ENCODE measurements at places on chromosomes 4 and X. TPM values are rescaled to one million over a fixed set of nuclear protein-coding genes. Genes with fewer than 3 reads are reported as not detected.

NUP62CL gene
- total RNA-seq = 6.1 TPM

MAGEA11 gene
- total RNA-seq = 0.05 TPM

AGTR2 gene
- total RNA-seq = 3.0 TPM

- no peaks in the 10 kb centered on the region for H3K27me3 ChIP-seq
- no peak overlapping the region for H3K27ac ChIP-seq
- no peak for DNase-seq
- H3K4me1 ChIP-seq = no peaks in the 10 kb centered on the region
Measured at GRCh38 chr4:61468024-61468720, 268.0 kb downstream of the ADGRL3 start.

DNA sequence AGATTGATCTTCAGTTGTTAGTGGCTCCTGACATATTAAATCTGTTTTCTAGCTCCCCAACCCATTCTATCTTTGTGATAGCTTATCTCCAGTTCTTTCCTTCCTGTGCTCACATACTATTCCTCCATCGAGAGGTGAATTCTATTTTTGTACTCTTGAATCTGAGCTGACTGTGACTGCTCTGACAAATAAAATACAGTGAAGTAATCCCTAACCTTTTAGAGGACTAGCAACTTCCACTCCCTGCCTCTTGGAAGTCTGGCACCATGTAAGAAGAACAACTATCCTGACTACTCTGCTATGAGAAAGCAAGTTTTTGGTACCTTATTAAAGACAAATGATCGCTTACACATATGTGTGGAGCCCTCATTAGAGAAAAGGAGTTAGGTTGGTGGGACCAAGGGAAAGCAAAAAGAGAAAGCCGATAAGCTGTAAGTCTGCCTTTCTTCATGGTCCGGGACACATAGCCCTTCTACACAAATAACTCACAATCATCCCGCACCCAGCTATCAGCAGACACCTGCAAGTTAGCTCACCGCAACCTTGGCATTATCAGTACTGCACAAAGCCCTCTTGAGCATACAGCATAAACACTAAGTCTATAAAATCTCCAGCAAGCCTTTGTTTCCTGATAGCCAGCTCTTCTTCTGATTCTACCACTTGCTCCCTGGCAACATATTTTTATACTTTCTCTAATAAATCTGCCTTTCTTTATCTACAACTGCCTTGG lies 13.5 kb upstream of the PPM1K start:
- H3K4me1 ChIP-seq = no peaks in the 10 kb centered on the region
- no peak overlapping the region for H3K27ac ChIP-seq
- no peaks in the 10 kb centered on the region for H3K36me3 ChIP-seq
- no peak for DNase-seq

- H3K4me3 ChIP-seq = no peak overlapping the region
- DNase-seq = no peak
- H3K27me3 ChIP-seq = no peaks in the 10 kb centered on the region
- H3K4me1 ChIP-seq = no peaks in the 10 kb centered on the region
- H3K27ac ChIP-seq = no peak overlapping the region
Measured at GRCh38 chr4:42711496-42711895, 54.6 kb upstream of the ATP8A1 start.

- no peaks in the 10 kb centered on the region for H3K4me1 ChIP-seq
- H3K36me3 ChIP-seq = no peaks in the 10 kb centered on the region
- no peak for DNase-seq
- no peak overlapping the region for H3K27ac ChIP-seq
Measured at GRCh38 chrX:105865709-105866108, 43.4 kb downstream of the NRK start.

All from thymus (tissue), 14 donors.